ENCODE measurements at places on chromosomes 16 and 17.
A peak's percentile ranks its signal among the peaks of the same experiment; 100 is the strongest.

DNA sequence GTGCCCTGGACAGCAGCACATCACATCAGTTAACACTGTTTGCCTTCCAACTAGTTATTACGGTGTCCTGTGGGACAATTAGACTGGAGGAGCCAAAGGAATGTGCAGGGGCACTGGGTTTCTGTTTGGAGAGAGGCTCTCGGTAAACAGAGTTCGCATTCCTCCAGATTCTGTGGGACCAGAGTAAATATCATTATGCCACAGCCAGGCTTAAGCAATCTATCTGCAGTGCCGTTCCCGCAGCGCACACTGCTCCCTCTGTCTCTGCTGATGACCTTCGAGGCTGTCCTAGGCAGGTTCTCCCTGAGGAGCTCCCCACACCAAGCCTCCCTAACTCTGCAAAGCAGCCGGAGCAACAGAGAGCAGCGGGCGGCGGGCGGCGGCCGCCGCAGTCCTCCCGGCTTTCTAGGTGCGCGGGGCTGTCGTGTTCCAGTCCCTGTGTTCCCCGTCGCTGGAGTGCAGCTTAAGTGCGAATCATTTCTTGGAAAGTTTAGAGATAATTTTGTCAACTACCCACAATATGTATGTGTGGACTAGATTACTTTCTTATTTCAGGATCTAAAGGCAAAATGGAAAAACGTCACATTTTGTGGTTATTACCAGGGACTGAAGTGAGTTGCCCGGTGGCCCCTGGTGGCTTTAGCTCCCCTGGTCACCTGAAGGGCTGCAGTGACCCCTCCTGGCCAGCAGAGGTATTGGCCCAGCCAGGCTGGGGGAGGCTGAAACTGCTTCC, 43.3 kb downstream of the PGS1 start:
- DNase-seq: peak; percentile 87

- DNase-seq: peak; percentile 53
These were observed 1.4 kb downstream of the MSL1 start for GRCh38 chr17:40122999-40123810.

GRCh38 chr17:76993651-76994050, 125.4 kb downstream of the MGAT5B start:
- DNase-seq: no peak

GRCh38 chr16:35585411-35585810, 2126.0 kb downstream of the TP53TG3F start:
- DNase-seq: no peak

DNA sequence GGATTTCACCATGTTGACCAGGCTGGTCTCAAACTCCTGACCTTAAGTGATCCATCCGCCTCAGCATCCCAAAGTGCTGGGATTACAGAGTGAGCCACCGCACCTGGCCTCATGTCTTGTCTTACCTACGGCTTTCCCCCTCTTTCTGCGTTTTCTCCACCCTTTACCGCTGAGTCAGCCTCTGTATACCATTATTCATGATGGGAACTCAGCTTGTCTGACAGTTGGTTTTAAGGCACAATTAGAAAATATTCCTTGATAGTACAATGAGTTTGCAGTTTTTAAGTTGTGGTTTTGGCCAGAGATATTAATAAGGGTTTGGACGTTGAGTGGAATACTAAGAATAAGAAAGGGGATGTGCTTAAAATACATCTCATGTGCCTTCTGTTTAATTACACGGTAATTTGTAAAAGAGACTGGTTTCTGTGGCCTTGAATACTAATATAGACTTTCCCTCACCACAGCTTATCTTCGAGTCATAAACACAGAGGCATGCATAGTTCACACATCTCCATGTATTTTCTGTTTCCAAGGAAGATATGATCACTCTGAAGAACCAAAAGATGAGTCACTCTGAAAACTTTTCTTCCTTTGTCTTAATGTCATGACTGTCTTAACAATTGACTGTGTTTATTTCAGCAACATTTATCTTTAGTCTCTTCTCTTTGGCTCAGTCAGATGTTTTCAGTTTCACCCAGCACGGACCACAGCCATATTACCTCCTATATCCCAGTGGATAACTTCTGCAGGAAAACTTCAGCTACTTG, 54.4 kb downstream of the PITPNC1 start:
- no peak for DNase-seq

- DNase-seq: no peak
These were observed at the start of gene TPSG1 for GRCh38 chr16:1225051-1225451. Gene TPSG1, minus strand, starts transcription at chr16:1225268. Its CDS starts 16 bp downstream, at chr16:1225252.

DNA sequence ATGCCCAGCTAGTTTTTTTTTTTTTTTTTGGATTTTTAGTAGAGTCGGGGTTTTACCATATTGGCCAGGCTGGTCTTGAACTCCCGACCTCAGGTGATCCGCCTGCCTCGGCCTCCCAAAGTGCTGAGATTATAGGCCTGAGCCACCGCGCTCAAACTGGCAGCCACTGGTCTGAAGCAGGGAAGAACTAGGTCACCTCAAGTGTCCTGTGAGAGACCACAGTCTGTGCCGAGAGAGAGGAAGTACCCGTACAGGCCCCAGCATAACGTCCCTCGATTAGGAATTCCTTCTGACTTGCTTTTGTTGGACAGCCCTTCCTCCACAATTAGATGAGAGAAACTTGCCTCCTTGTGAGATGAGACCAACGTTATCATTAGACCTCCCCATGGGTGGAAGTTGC, 13.7 kb upstream of the CD300E start:
- no peak for DNase-seq

- DNase-seq: peak; percentile 96
These were observed 32.1 kb upstream of the FBXW10B start for GRCh38 chr17:15651583-15652110.

- DNase-seq: peak; percentile 14
These were observed 91.8 kb upstream of the CLEC18A start for GRCh38 chr16:69859105-69859989.

DNA sequence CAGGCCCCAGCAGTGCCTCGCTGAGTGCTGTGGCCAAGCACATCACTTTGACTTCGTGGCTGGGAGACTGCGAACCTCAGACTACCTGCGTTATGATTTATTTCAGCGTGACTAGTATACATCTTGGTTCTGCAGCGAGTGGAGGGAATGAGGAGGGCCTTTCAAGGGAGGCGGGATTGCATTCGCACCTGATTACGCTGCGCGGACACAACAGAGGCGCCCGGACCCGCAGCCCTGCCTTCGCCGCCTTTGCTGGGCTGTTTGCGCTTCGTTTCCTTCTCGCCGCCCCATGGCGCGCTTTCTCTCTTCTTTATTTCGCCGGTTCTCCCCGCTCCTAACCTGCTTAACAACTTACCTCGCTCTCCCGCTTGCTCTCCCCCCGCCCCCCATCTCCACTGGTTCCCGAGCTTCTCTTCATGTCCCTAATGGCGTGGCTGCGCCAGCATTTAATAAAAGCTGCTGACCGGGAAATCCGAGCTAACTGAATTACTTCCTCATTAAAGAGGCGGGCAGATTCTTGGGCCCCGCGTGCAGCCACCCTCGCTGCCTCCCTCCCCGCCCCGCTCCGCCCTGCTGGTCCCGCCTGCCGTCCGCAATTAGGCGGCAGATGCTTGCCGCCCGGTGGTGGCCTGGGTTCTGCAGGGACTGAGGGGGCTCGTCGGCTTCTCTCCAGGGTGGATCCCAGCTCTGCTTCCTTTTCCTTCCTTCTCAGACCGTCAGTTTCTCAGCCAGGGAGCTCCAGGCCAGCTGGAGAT, 257.6 kb upstream of the SDK2 start:
- peak; percentile 89 for DNase-seq

DNA sequence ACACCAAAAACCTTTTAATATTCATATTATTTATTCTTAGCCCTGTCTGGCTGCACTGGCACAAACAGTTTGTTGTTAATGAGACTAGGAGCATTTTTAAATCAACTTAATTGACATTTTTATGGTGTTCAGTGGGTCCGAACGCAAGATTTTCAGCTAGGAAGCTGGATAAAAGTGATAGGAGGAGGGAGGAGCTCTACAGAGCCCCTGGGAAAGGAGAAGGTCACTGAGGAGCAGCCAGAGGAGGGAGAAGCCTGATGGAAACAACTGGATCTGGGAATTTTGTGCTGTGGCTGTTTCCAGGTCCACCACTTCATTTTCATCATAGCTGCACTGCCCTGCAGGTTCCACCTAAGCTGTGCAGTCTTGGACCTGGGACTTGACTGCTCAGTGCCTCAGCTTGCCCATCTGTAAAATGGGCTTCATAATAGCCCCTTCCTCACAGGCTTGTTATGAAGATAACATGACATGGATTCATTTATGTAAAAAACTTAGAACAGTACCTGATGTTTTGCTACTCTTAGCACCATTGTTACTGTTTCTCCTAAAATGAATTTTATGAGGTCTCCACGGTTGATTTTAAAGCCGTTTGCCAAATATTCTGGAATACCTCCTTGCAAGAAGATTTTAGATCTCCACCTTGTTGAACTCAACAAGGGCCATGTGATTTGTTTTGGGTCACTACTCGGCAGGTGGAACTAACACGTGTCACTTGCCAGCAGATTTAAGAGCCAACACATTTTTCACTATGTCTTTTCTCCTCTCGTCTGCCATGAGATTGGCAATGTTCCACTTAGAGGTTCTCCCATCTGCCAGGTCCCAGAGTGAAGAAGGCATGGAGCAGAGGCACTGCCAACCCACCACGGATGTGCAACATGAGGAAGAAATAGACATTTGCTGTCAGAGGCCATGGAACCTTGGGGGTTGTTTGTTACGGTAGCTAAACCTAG, 18.7 kb upstream of the GRIN2A start:
- DNase-seq: no peak

- no peak for DNase-seq
These were observed 5.8 kb downstream of the THOC6 start for GRCh38 chr16:3029491-3030221.

- DNase-seq: peak; percentile 72
These were observed 654 bp downstream of the TNFAIP1 start for GRCh38 chr17:28335959-28336871.

DNA sequence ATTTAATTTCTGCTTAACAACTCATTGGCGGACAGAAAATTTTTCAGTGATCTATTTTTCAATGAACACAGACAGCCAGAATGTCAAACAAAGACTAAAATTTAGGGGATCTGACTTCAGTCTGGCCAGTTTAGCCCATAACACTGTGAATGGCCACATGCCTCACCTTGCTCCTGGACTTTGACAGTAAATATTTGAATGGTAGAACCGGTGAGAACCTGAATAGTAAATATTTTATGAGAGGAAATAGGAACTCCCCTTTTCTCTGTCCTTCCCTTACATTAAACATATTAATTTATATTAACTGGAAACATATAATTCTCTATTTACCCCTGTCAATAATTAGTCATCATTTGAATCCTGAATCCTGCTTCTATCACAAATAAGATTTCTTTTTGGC, 942.1 kb downstream of the KCNJ2 start:
- peak; percentile 13 for DNase-seq

DNA sequence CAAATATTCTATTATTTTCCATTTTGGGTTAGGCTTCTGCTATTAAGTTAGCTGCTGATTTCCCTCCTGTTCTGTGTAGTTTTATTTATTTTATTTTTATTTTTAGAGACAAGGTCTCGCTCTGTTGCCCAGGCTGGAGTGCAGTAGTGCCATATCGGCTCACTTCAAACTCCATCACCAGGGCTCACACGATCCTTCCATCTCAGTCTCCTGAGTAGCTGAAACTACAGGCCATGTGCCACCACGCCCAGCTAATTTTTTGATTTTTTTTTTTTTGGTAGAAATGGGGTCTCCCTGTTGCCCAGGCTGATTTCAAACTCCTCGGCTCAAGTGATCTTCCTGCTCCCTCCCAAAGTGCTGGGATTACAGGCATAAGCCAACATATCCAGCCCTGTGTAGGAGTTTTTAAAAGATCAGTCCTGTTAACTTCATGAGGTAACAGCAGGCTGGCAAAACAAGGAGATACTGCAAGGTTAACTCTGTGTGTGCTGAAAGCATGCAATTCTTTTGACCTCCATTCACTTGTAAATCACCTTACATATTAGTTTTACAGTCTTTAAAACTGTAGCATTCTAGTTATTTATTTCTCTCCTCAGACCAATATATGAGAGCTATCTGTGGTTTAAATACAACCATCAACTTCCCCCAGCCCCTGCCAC, 63.2 kb downstream of the SSH2 start:
- no peak for DNase-seq

DNA sequence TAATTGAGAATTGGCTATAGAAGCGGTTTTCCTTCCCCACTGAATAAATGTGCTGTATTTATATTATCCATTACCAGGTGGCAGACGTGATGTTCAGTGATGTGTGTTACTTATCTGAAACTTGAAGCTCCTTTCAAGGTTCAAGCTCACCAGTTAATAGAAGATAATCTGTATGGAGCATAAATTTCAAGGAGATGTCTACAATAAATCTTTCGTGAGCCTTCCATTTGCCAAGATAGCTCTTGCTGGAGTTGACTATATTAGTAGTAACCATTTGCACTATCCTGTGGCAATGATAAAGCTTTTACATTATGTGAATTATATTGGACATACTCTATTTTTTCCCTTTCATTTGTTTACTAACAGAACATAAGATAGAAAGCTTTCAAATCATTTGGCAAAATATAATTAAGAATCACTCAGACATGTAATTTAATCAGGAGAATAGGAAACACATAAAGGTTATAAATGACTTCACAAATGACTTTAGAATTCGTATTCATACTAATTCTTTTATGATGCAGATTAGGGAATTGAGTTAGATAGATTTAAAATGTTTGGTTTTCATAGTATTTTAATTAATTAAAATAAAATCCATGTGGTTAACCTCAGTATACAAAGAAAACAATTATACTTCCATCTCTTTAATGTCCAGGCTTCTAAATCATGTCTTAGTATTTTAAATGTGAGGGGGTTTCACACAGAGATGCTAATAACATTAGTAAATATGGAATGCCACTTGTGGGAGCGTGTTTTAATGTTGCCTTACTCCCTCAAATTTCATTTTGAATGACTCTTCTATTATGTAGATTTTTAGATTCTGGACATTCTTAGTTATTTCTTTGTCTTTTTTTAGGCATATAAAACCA, 664.4 kb upstream of the CDH8 start:
- DNase-seq: no peak

- DNase-seq: no peak
These were observed 68.8 kb upstream of the RCVRN start for GRCh38 chr17:9973669-9974447.

GRCh38 chr17:2412561-2413021, 11.7 kb upstream of the MNT start:
- no peak for DNase-seq

- peak; percentile 89 for DNase-seq
These were observed 29.7 kb upstream of the LGALS9 start for GRCh38 chr17:27601069-27601974.

DNA sequence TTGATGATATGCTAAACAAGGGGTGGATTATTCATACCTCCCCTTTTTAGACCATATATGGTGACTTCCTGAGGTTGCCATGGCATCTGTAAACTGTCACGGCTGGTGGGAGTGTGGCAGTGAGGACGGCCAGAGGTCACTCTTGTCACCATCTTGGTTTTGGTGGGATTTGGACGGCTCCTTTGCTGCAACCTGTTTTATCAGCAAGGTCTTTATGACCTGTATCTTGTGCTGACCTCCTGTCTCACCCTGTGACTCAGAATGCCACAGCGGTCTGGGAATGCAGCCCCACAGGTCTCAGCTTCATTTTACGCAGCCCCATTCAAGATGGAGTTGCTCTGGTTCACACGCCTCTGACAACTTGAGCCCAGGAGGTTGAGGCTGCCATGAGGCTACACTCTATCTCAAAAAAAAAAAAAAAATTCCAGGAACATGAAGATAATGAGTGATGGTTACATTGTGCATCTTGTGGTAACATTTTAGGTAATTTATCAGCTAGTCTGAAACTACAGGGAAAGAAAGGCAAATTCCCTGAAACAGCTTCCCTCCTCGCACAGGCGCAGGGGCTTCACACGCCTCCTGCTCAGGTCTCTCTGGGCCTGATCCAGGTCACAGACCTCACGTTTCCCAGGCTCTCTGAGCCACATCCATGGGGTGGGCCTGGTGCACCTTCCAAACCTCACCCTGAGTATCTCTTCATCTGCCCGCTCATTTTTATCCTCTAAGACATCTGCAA, 15.3 kb upstream of the UBE2I start:
- DNase-seq: peak; percentile 19
